HCEC 1CT (cell line): ENCODE measurements at places on chromosomes 16 and 17.

DNA sequence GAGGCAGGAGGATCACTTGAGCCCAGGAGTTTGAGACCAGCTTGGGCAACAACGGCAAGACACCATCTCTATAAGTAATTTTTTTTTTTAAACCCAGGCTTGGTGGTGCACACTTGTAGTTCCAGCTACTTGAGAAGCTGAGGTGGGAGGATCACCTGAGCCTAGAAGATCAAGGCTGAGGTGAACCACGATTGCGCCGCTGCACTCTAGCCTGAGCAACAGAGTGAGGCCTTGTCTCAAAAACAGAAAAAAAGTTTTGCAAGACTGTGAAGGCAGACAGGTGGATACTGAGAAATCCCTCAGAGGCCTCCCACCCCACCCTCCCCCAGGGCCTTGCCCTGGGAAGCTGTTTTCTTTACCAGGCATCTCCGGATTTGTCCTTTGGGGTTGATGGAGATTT lies 125.4 kb downstream of the MGAT5B start:
- no peak for DNase-seq

DNA sequence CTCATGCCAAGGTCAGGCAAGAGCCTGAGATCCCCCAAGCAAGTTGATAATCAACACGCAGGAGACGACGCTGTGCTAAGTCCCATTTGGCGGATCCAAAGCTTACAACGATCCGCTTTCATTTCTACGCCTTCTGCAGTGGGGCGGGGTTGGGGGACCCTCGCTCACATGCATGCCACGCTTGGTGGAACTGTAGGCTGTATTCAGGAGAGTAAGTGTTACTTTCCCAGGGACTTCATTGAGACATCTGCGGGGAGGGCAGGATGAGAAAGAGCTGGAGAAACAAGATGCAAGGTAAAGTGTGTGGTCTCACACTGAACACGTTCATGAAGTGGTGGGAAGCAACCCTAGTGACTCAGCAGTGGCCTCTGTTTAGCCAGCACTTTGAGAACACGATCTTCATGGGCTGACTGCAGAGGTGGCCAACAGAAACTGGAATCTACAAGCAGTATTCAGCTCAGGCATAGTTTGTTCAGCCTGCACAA lies 100.5 kb downstream of the XYLT1 start:
- DNase-seq: no peak

GRCh38 chr17:80937462-80938381 lies 53.9 kb upstream of the CHMP6 start:
- DNase-seq: no peak

- DNase-seq: no peak
Measured at GRCh38 chr17:75524970-75525805, at the start of gene LLGL2. LLGL2 (plus strand) TSS chr17:75525697; CDS start chr17:75543427, 17,730 bp downstream.

DNA sequence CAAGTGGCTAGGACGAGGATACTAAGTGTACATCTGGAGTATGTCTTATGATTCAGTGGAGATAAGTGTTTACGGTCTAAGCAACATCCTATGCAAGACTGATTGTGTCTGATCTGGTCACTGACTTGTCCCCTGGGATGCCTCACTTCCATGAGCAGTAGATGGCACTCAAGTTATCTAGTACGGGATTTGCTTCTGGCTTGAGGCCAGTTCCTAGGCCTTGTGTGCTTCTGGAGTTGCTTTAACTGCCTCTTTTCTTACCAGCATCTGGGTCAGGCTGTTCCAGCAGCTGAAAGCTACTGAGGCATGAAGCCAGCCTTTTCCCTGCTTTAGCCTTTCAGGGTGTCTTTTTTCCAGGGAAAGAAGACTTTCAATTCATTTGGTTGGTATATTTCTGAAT lies 23.0 kb downstream of the SUPT6H start:
- DNase-seq: peak; percentile 26

DNA sequence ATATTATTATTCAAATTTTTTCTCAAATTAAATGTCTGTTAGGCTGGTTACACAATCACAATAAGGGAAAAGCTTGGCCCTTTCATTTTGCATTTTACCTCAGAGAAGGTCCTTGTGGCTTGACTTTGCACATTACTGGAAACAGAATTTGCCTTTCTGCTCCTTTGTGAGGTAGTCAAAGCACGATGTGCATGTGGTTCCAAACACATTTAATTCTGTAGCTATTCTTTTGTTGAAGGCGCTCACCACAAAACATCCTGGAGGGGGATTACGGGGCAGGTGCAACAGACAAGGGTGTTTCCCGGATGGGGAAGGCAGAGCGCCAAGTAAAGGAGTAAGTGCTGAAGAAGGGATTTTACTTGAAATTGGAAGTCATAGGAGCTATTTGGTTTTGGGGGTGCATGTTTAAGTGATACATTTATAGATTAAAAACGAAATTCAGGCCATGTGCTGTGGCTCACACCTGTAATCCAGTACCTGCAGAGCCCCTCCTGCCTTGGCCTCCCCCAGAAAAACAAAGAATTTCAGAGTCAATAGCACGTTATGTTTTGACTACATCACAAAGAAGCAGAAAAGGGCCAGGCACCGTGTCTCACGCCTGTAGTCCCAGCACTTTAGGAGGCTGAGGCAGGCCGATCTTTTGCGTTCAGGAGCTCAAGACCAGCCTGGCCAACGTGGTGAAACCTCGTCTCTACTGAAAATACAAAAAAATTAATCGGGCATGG lies 31.2 kb upstream of the TENT4B start:
- no peak for DNase-seq

GRCh38 chr16:77775911-77776909 lies 12.2 kb upstream of the VAT1L start:
- DNase-seq: no peak
